ENCODE measurements at places on chromosomes 4 and X.

DNA sequence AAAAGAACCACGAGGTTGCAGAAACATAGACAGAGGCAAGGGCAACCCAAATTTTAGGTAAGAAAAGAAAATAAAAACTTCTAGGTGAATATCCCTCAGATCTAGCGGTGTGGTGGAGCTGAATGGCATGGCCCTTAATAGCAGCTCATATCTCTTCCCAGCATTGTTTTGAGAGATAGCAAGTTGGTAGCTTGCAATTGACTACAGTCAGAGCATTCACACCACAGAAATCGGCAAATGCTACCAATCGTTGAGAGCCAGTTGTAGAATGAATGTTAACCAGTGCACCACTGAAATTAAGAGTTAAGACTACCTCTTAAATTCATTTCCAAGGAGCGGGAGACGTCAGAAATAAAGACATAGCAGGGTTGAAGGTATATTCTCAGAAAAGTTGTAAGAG, 184.0 kb upstream of the KIT start:
- no peak for DNase-seq

DNA sequence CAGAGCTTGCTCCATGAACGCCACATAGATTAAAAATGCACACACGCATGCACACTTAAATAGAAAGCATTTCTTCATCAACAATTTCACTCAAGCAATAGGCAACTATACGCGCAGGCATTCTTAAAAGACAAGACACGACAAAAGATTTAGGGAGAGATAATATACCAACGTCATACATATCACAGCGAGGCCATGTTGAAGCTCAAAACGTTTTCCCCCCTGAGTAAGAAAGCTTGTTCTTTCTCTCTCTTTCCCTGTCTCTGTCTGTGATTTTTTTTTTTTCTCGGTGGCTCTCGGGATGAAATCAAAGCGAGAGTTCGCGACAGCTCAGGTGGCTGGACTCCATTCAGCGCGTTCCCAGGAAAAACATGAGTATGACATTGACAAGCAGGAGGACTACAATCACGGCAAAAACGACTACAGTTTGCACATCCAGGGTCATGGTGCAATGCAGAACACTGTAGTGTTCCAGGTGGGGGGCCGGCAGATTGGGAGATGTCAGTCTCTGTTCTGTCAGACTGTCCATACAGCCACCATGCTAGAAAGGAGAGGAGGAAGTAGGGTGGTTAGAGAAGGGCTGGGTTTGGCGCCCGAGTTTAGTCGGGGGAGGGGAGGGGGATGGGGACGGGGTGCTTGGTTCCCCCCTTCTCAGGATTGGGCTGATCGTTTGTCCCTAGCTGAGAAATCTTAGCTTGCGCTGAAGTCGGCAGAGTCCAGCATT, 30.7 kb downstream of the ARHGEF9 start:
- peak; percentile 8 for DNase-seq

DNA sequence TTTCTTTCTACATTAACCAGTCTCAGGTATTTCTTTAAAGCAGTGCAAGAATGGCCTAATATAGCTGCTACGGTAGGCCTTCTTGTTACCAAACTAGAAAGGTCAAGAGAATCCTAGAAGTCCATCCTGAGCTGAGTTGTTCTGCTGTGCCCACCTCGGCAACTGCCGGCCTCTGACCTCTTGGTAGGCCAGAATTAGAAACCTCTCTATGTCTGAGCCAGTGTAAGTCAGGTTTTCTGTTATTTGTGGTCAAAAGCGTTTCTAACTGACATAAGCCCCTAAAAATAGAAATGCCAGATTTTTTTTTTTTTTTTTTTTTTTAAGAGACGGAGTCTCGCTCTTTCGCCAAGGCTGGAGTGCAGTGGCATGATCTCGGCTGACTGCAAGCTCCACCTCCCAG, 43.1 kb downstream of the SOWAHB start:
- no peak for DNase-seq

GRCh38 chr4:113869743-113870375, 108.3 kb upstream of the CAMK2D start:
- peak; percentile 4 for DNase-seq

GRCh38 chr4:30717208-30718020, 2.8 kb upstream of the PCDH7 start:
- DNase-seq, result no peak

DNA sequence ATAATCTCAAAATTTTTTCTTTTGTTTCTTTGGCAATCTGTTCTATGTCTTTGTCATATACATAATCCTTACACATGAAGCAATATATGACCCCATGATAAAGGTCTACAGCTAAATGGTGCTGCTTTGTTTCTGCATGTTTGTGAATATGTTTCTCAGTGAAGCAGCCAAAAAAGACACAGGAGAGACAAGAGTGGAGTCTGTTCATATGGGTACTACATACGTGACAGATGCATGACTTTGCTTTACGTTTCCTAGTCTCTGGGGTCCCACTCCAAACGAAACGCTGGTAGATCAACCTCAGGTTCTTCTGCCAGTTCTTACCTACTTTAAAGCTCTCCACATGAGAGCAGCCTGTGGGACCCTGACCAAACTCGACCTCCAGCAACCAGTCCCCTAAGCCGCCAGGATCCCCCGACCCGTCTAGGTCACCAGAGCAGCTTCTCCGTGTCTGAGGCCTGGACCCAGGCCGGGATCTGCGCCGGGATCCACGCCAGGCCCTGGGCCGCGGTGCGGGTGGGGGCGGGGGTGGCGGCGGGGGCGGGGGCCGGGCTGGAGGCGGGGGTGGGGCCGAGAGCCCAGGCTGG, 1.5 kb downstream of the USP51 start:
- no peak for DNase-seq

DNA sequence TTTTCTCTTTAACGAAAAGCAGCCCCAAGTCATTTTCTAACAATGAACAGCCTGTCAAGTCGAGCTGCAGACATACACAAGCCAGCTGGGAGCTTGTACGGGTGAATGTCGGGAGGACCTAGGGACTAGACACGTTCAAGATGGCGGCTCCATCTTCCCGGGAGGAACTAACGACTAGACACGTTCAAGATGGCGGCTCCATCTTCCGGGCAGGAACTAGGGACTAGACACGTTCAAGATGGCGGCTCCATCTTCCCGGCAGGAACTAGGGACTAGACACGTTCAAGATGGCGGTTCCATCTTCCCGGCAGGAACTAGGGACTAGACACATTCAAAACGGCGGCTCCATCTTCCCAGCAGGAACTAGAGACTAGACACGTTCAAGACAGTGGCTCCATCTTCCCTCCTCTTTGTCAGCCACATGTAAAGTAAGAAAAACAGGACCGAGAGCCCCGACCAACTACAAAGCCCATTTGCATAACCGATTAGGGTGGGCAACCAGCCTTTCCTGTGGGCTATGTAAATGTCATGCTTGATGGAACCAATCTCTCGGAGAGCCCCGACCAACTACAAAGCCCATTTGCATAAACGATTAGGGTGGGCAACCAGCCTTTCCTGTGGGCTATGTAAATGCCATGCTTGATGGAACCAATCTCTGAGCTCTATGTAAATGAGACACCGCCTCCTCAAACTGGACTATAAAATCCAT, 175.5 kb downstream of the DHRSX start:
- peak; percentile 18 for DNase-seq

- DNase-seq, result no peak
Measured at GRCh38 chr4:41525129-41525528, 12.8 kb upstream of the LIMCH1 start.

- DNase-seq, result no peak
Measured at GRCh38 chr4:26059391-26060154, 145.6 kb downstream of the SMIM20 start.

DNA sequence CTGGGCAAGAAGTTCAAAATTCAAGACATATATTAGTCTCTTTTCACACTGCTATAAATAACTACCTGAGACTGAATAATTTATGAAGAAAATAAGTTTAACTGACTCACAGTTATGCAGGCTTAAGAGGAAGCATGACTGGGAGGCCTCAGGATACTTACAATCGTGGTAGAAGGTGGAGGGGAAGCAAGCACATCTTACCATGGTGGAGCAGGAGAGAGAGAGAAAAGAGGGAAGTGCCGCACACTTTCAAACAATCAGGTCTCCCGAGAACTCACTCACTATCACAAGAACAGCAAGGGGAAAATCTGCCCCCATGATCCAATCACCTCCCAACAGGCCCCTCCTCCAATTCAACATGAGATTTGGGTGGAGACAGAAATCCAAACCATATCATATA, 273.3 kb upstream of the RASGEF1B start:
- DNase-seq, result no peak

- no peak for DNase-seq
Measured at GRCh38 chr4:186693159-186693815, 30.4 kb downstream of the FAT1 start.

DNA sequence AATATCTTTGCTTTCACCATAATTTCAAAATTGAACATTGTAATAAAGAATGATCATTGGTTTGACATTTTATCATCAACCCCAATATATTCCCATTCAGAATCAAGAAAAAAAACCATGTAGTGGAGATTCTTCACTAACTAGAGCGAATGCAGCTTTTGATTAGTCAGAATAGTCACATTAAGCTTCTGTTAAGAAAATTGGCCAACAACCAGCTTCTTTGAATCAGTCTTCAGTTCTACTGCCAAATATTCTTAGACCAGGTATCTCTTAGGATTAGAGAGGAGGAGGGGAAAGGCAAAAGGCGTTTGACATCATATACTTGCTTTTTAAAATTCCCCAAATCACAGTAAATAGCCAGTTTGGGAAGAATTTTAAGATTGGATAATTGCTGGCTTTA, 22.2 kb upstream of the TBC1D8B start:
- DNase-seq, result no peak

GRCh38 chr4:98995183-98996055, at the start of gene METAP1:
TSS of gene METAP1 (plus strand) at chr4:98995721. CDS start at chr4:98995754, 33 bp downstream.
- DNase-seq, result peak; percentile 95

DNA sequence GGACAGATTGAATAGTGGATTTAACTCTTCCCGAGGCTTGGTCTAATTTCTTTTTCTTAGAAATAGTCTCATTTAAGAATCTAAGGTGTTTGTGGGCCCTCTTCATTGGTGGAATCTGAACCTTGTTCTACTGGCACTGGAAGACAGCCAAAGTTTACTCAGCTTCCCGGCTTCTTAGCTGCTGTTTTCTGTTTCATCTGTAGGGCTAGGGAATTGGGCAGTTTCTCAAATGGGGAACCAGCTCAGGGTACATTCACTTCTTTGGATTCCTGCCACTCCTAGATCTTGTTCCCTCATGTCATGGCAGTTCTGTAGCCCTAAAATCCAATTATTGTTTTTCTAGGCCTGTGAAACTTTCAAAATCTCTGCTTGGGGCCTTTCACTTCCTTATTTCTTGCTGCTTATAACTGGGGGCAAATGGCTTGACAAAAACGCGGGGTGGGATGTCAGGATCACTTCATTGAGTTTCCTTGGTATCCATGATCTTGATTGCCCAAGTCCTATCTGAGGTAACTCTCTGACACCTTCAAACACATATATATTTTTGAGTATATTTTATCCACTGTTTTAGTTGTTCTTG, 985.0 kb downstream of the C4orf33 start:
- DNase-seq, result no peak

- no peak for DNase-seq
Measured at GRCh38 chr4:185831125-185831815, 19.3 kb upstream of the SORBS2 start.

DNA sequence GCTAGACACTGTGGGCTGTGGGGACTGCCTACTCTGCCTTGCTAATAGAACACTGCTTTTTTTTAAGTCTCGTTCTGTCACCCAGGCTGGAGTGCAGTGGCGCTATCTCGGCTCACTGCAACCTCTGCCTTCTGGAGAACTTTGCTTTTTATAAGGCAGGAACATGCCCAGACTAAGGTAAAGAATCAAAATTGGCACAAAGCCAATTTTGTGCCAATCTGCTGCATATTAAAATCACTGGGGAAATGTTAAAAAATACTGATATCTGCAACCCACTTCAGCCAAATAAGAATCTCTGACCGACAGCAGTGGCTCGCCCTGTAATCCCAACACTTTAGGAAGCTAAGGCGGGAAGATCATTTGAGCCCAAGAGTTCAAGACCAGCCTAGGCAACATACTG, 36.5 kb upstream of the CEP135 start:
- no peak for DNase-seq

DNA sequence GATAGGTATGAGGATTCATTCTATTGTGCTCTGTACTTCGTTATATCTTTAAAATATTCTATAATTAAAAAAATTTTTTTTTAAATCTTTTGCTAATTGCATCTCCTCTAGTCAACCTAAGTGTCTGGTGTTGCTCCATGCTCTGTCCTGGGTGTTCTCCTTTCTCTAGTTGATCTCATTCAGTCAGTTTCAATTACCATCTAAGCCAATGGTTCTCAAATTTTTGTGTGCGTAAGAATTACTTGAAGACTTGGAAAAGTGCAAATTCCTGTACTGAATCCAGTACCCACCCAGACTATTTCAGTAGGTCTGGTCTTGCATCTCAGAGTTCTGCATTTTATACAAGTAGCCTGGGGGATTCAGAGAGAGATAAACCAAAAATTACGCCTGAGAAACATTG, 6.7 kb downstream of the TMPRSS11D start:
- no peak for DNase-seq

All from stimulated activated CD8-positive, alpha-beta memory T cell treated with anti-CD3 and anti-CD28 coated beads, Interleukin-12 subunit alpha, Interleukin-12 subunit beta, amount 100 ng/mL, for 4 hours (primary cell).